ENCODE measurements at places on chromosomes 4 and X.

DNA sequence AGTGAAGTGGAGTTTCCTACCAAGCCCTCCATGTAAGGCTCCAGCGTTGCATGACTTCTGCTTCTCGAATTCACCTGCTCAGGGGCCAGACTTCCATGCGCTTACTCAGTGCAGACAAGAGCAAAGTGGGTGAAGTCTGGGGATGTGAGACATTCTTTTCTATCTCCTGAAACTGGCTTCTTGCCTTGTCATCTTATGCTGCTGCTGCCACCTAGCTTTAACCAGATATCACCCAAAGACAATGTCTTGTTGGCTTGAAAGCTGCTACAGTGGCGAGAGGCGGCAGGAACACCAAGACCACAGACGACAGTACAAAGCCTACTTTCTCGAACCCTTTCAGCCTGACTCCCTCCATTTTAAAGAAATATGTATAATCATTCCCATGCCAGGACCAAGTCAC, 103.6 kb upstream of the ADGRG2 start:
- peak; percentile 10 for DNase-seq

- no peak for DNase-seq
These were observed 75.6 kb downstream of the REPS2 start for GRCh38 chrX:17021851-17022604.

GRCh38 chr4:2040391-2041238, 18.5 kb upstream of the NAT8L start:
- no peak for DNase-seq

DNA sequence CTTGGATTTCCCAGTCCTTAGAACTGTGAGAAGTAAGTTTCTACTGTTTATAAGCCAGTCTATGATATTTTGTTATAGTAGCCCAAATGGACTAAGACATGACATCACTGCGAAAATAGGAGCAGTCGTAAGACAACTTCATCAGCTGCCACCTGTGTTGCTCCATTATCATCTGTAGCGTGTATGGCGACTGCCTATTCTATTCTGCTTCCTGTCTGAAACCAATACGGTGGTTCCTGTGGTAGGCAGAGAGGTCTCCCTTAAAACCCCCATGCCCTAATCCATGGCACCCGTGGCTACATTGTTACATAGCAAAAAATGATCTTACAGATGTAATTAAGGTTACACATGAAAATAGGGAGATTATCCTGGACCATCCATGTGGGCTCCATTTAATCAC, 105.4 kb upstream of the FAT1 start:
- DNase-seq = no peak

DNA sequence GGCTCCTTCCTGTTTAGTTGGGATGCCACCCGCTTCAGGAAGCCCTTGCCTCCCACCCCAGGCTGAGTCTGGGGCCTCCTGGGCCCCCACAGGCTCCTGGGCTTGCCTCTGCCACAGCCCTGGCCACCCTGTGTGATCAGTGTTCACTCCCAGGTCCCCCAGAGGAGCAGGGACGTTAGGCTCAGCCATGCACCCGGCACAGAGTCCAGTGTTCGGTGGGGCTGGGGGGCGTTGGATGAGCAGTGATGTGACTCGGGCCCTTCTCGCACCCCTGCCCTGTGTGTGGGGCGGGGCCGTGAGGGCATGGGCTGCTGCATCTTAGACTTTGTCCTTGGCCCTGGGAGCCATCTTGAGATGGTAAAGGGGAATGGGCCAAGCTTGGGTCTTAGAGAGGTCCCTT, 29.9 kb upstream of the HTRA3 start:
- no peak for DNase-seq

DNA sequence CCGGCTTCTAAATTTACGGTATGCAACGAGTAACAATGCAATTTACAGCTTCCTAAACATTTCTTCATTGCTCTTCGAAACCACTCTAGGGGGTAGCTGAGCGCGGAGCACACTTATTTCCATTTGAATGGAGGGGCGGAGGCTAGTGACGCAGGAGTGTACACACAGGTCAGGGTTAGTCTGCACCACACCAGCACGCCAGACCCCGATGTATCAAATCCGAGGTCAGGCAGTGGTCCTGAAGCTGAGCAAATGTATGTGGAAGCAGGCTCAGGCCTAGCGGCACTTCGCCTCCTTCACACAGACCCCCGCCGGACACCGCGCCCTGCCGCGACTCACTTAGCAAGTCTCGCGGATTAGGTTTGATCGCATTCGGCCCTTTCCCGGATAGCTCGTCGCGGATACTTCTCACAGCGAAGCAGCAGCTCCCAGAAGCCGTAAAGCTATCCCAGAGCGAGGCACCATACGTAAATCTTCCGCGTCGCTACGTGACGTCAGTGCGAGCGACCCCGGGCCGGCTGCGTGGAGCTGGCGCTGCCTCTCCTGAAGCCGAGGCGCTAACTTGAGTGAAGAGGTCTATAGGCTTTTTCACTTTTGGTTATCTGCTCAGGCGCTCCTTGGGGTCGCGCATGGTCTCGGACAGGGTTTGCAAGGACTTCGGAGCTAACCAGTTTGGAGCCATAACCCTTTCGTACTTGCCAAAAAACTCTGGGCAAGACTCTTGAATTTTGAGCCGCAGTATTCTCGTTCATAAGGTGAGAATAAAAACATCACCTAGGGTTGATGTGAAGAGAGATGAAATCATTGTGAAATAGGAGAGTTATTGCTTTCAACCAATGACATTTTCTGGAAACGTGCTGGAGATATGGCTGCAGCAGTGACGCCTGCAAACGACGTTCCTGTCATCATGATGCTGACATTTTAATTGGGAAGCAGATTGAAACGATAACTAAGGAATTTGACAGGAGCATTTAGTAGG, at the start of gene AASDH:
Gene AASDH, minus strand, starts transcription at position 469 of the 979 bp plus-strand sequence. CDS start 3,192 bp downstream, outside the sequence.
- peak; percentile 92 for DNase-seq

GRCh38 chr4:67071641-67072040, 473.7 kb downstream of the CENPC start:
- no peak for DNase-seq

DNA sequence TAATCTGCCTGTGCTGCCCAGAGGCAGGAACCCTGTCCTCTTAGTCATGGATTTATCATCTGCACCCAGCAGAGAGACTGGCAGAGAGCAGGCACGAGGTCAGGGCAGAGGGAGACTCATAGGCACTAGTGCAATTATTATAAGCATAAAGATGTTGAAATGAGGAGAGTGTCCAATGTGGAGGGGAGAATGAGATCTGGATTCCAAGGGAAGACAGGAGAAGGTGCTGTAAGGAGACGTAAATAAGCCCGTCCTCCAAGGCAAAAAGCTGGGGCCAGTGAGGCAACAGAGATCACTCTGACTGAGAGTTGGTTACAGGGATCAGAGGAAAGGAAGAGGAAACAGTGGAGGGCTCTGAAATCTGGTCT, 406.2 kb downstream of the MAPK10 start:
- no peak for DNase-seq

DNA sequence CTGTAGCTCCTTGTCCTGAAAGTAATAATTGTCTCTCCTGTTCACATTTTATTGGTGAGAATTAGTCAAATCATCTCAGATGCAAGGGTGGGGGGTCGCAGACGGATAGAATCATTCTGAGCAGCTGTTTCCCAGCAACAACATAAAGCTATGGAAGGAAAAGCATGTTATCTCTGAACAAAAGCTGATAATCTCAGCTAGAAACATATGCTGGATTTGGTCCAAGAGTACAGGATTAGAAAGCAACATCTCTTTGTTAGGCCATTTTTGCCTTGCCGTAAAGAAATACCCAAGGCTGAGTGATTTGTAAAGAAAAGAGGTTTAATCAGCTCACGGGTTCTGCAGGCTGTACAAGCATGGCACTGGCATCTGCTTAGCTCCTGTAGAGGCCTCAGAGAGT, 472.8 kb upstream of the BOD1L1 start:
- no peak for DNase-seq

- no peak for DNase-seq
These were observed 254.6 kb upstream of the GK2 start for GRCh38 chr4:79662651-79663050.

GRCh38 chr4:72318421-72319170, 250.4 kb downstream of the ADAMTS3 start:
- no peak for DNase-seq

DNA sequence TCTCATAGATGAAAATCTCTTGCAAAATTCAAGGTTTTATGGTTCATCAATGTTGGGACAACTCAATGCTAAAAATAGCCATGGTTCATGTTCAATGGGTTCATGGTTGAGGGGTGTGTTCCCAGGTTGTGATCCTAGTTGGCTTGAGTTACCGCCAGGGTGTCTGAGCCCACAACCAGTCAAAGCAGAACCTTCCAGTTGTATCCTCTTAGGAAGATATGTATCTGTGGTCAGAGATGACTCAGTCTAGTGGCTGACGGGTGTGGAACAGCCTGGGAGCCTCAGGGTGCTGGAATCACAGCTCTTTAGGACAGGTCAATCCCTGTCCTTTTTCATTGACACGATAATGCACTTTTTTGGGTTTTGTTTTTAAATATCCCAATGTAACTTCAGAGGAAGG, 192.3 kb upstream of the NR3C2 start:
- DNase-seq = no peak

GRCh38 chr4:147340111-147340510, 140.8 kb upstream of the EDNRA start:
- DNase-seq = no peak

DNA sequence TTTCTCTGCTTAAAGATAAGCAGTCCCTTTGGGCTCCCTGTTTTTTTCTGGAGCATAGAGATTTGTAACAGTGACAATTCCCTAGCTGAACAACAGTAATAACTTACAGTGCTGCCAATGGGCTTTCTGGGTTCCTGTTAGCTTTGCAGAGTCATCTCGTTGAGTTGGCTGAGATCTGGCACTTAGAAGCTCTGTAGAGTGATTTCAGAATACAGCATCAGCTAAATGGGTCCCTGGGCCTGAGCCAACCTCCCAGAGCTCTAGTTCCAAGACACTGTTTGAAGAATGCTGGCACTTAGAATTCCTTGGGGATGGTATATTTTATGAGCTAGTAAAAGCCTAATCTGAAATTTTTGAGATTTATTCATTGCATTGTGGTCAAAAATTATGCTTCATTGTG, 43.5 kb upstream of the SERTM2 start:
- no peak for DNase-seq

- no peak for DNase-seq
These were observed 61.6 kb downstream of the LEF1 start for GRCh38 chr4:108107101-108107500.

- DNase-seq = no peak
These were observed 905 bp downstream of the NSUN7 start for GRCh38 chr4:40750461-40751258.

GRCh38 chr4:142909908-142910307, 63.8 kb upstream of the INPP4B start:
- DNase-seq = no peak

GRCh38 chr4:38290366-38290765, 330.2 kb downstream of the PTTG2 start:
- DNase-seq = no peak

GRCh38 chr4:188452097-188452496, 312.9 kb downstream of the TRIML1 start:
- DNase-seq = no peak

DNA sequence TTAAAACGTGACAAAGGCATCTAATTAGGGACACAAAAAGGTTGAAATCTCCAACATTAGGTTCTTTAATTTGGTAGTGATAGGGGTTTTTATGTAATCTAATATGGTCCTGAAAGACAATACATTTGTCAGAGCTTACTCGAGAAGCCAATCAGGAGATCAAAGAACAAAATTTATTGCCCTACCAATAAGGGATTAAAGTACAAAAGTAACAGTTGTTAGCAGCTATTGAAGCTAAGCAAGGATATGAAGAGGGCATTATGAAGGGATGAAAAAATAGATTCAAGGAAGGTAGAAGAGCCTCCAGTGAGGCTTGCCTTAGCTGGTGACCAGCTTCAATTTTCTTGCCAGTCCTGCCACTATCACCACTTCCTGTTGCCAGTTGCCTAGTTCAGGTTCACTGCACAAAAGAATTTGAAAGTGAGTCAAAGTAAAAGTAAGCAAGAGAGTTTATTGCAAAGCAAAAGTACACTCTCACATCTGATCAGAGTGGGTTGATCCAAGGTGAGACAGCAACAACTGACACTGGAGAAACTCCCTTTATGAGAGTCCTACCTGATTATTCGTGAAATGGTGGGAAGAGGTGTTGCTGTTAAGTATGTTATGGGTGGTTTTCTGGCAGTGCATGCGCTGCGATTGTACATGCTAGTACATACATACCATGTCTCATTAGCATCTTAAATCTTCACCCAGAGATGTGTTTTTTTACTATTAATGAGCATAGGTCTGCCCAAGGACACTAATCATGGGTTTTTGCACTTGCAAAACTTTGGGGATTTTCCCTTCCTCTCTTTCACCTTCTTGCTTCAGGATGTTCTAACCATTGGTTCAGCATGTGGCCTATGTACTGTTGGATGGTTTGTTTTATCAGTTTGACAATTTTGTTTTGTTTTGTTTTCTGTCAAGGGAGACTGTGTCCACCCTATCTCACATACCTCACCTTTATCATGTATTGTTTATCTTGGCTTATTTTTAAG, 263.2 kb upstream of the ITM2A start:
- no peak for DNase-seq

- DNase-seq = no peak
These were observed 5.7 kb downstream of the SLC6A8 start for GRCh38 chrX:153693216-153694086.

DNA sequence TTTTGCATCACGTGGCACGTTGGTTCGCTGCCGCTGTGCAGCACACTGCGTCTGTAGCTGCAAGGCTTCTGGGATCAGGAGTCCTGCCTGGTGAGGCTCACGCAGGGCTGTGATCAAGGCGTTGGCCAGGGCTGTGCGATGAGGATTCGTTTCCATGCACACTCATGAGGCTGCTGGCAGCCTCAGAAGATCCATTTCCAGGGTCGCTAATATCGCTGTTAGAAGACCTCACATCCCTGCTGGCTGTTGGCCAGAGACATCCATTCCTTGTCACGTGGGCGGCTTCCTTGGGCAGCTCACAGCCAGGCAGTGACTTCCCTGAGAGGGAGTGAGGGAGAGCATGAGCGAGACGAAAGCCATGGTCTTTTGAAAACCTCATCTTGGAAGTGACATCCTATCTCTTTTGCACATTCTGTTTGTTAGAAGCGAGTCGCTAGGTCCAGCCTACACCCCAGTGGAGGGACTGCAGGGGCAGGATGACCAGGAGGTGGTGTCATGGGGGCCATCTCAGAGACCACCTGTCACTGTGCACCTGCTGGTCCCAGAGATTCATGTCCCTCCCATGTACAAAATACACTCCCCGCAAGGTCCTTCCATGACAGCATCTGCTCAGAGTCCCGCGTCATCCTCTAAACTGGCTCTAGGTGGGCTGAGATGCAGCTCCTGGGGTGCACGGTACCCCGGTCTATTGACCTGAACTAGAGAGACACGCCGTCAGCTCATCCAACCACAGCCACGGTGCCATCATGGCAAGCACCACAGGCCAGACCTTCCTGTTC, 12.2 kb downstream of the RGS12 start:
- no peak for DNase-seq

- no peak for DNase-seq
These were observed 1.4 kb downstream of the DCHS2 start for GRCh38 chr4:154490234-154490582.

GRCh38 chr4:60345392-60345791, 854.7 kb upstream of the ADGRL3 start:
- no peak for DNase-seq

Data from MV-4-11 (cell line).